Aorta (tissue), 5 donors: ENCODE measurements at places on chromosomes 7 and 10. TPM values are rescaled to one million over a fixed set of nuclear protein-coding genes. Genes with fewer than 3 reads are reported as not detected.

Gene SPDYE2B
- total RNA-seq, result not detected

Gene ASCC1
- total RNA-seq, result 32.3 TPM

DNA sequence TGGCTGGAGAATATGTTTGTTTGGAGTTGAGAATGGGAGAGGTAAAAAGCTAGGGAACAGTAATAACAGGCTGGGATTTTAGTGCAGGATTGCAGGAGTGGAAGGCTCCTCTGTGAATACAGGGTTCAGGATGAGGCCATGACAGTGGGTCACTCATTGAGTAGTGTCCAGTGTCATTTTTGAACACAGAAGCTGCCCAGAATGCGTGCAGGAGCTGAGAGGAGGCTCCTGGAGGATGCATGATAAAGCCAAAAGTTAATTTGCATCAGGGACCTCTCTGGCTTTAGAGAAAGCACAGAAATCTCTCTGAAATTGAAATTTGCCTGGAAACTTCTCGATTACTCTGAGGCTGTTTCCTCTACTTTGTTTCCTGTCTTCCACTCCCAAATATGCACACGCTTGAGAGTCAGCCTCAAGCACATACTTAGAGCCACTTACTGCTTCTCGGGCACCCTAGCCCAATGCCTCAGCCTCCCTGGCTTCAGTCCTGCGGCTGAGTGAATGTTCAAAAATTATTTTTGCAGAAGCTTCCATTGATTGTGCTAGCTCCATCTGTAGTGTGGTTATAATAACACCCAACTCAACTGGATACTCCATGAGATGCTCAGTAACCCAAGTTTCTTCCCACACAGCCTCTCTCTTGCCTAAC lies 1.8 kb upstream of the GALNT17 start:
- DNase-seq, result no peak

GRCh38 chr7:158028290-158028941 lies 559.2 kb downstream of the PTPRN2 start:
- DNase-seq, result no peak
